ENCODE measurements at places on chromosomes 2 and 18. TPM values are rescaled to one million over a fixed set of nuclear protein-coding genes. Genes with fewer than 3 reads are reported as not detected.

Gene HOXD12
- total RNA-seq = not detected

GRCh38 chr18:10121786-10122515 lies 208.1 kb downstream of the VAPA start:
- no peak for DNase-seq

Gene SRD5A2
- not detected for total RNA-seq

- no peak for DNase-seq
Measured at GRCh38 chr2:107437807-107438206, 388.9 kb upstream of the RGPD4 start.

Gene OSBPL1A
- 72.4 TPM for total RNA-seq

Gene SPATA3
- total RNA-seq = not detected

- DNase-seq = no peak
Measured at GRCh38 chr2:224136396-224136795, 97.3 kb upstream of the SERPINE2 start.

GRCh38 chr2:143926736-143927135 lies 593.2 kb downstream of the ZEB2 start:
- no peak for DNase-seq

GRCh38 chr2:158619496-158619895 lies 162.7 kb downstream of the PKP4 start:
- DNase-seq = no peak

Gene RRM2
- total RNA-seq = not detected

Gene EIPR1
- 0.59 TPM for total RNA-seq

GRCh38 chr2:4762951-4763376 lies 929.2 kb upstream of the SOX11 start:
- no peak for DNase-seq

Gene EFEMP1
- 296 TPM for total RNA-seq

DNA sequence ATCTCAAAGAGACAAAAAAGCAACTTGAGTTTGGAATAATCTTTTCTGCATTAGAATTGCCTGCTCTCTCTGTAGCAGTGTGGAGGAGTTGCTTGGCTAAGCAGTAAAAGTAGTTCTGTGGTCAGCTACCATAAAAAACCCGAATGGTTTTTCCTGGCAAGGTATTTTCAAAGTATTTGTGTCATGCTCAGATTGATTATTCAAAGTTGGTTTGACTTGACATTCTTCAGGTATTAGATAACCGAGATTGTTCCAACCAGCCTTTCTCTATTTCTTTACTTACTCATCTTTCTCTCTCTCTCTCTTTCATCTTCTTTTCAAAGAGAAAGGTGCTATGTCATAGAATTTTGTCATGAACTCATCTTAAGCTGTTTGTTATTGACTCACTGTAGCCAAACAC lies 404.9 kb downstream of the CPS1 start:
- DNase-seq = no peak

GRCh38 chr18:62964432-62964831 lies 249.1 kb downstream of the PHLPP1 start:
- no peak for DNase-seq

DNA sequence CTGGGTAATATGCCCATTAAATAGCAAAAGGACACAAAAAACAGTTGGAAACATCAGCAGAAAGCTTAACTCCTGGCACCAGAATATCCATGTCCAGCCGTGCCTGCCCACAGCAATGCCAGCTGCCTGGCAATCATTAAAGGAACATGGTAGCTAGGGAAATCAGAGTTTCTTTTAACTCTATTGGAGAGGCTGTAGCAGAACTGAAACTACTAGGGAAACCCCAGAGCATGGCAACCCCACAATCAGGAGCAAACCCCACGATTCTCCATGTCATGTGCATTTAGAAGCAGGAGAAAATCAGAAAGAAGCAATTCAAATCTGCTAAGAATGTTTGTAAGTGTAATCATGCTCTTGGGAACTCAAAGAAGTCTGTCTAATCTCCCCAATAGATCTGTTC lies 409.0 kb upstream of the SMIM21 start:
- DNase-seq = no peak

DNA sequence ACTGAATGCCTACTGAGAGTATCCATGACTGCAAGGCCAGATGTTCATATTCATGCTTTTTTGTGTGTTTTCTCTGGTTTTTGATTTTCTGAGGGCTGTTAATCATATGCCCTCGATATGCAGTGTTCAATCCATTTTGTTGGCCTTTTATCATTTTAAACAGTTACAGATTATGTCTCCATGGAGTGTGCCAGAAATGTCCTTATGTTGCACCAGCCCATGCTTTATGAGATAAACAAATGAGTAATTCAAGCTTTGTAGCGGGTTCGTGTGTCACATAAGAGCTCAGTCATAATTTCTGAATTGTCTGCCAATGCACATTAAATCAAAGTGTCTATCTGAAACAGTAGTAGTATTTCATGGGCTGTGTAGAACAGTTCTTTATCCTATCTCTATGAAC lies 583.0 kb downstream of the THSD7B start:
- no peak for DNase-seq

Gene CD207
- total RNA-seq = 2.9 TPM

- no peak for DNase-seq
Measured at GRCh38 chr2:142827170-142827569, 50.3 kb upstream of the KYNU start.

DNA sequence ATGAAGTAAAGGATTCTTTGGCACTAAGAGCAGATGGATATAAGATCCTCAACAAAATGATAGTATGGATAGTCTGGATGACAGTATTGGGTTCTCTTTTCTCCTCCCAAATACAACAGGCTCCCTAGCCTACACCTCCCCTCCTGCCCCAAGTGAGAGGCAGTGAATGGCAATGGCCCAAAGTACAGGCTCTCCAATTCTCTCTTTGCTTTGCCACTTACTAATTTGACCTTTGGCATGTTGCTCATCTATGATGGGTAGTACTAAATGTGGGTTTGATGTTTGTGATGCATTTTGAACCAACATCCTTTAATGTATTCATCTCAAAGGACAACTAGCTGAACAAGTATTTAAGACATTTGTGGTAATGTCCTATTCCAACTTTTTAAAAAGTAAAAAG lies 65.9 kb downstream of the EIF5B start:
- no peak for DNase-seq

- DNase-seq = no peak
Measured at GRCh38 chr2:26540306-26540705, 62.4 kb upstream of the OTOF start.

- DNase-seq = no peak
Measured at GRCh38 chr2:54295911-54296310, 39.9 kb upstream of the TSPYL6 start.

Gene MRPS9
- total RNA-seq = 22.6 TPM

DNA sequence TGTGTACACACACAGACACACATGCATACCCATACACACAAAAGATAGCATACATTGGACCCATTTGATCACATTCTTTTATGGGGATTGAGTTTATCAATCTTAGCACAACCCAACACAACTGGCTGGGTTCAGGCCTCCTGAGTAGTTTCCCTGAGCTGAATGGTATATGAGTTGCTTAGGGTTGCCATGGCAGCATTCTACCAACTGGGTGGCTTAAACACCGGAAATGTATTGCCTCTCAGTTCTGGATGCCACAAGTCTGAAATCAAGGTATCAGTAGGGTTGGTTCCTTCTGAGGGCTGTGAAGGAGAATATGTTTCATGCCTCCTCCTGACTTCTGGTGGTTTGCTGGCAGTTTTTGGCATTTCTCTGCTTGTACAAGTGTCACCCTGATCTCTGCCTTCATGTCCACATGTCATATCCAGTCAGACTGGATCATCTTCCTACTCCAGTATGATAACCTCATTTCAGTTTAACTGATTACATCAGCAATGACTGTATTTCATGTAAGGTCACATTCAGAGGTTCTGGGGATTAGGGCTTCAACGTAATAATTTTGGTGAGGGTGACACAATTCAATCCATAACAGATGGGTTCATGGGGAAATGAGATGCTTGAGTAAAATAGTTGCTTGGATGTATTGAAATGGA lies 212.7 kb downstream of the KCNE4 start:
- no peak for DNase-seq

DNA sequence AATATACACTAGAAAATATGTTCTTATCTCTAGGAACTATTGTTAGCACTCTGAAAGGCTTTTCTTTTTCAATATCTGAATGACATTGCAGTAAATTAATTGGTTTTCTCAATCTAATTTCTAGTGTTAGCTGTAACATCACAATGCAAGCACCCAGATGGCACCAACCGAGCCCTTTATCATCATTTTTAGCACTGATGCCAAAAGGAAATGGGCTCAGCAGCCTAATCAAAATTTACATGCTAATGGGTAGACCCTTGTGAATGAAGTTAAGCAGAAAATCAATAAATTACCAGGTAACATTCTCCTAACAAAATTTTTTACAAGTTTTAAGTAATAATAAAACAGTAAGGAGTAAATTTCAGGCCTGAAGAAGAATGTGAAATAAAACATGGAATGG lies 53.5 kb upstream of the PGAP1 start:
- no peak for DNase-seq

GRCh38 chr2:181231886-181232621 lies 225.1 kb upstream of the ITGA4 start:
- DNase-seq = no peak

DNA sequence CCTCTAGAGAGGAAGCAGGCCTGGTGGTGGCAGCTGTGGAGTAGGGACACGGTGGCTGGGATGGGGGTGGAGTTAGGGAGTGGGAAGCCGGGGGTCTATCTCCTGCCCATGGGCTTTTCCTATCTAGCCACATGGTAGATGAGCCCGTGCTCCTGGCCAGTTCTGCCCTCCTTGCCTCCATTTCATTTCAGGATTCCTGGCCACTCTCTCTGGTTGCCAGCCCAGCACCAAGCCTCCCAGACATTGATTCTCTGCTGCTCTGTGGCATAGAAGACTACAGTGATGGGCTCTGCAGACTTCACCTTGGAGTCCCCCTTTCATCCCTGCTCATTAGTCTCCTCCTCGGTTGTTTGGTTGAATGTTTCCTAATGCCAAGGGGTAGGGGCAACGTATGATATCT lies 19.4 kb downstream of the SIX3 start:
- no peak for DNase-seq

GRCh38 chr2:45993476-45993991 lies 303.7 kb upstream of the EPAS1 start:
- peak; percentile 73 for DNase-seq

Gene OTOF
- total RNA-seq = not detected

DNA sequence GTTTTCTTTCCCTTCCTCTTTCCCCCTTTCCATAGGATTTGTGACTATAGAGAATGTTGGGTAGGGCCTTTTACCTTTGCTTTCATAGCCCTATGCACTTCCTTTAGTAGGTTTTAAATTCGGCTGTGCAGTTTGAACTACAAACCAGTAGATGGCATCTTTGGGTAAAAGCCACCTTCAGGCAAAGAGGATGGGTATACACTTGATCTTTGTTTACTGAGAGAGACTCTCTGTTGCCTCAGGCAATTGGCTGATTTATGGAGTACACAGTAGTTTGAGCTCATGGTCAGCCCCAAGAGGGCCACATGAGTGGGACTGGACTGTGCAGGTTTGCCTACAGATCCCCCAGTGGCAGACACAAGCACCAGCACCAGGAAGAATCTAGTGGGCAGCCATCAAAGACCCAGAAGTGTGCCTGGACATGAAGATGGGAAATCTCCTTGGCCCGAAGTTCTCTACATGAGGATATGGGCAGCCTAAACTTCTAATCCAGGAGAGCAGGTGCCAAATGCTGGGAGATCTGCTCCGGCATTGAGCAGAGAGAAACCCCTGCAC lies 1304.3 kb upstream of the DDX18 start:
- DNase-seq = no peak

- no peak for DNase-seq
Measured at GRCh38 chr2:133674066-133674432, 105.8 kb upstream of the NCKAP5 start.

DNA sequence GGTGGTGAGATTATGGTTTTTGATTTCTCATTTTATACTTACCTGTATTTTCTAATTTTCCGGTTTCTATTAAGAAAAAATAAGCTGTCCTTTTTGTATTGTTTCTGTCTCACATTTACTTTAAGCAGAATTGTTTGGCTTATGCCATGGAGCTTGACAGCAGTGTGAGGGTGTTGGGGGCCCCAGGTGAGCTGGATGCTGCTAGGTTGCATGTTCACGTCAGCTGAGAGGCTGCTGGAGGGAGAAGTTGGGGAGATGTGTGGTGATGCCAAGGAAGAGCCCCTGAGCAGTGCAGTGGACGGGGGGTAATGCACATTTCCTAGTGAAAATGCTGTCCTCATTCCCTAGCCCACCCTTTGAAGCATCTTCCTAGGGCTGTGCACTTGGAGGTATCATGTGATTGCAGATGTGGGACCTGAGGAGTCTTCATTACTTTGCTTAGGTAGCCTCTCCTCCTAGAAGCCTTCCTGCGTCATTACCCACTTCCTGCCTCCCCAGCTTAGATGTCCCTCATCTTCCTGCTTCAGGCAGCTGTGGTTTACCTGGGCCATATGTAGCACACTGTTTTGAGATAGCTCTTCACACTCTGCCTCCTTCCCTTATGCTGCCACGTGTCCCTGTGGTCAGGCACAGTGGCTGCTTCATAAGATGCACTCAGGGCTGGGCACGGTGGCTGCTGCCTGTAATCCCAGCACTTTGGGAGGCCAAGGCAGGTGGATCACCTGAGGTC lies 16.2 kb downstream of the ATG16L1 start:
- no peak for DNase-seq

Gene CXCR2
- 0.07 TPM for total RNA-seq

- DNase-seq = no peak
Measured at GRCh38 chr18:13488281-13488929, 238.0 kb downstream of the FAM210A start.

GRCh38 chr18:24986666-24987302 lies 365.2 kb downstream of the ZNF521 start:
- DNase-seq = no peak

DNA sequence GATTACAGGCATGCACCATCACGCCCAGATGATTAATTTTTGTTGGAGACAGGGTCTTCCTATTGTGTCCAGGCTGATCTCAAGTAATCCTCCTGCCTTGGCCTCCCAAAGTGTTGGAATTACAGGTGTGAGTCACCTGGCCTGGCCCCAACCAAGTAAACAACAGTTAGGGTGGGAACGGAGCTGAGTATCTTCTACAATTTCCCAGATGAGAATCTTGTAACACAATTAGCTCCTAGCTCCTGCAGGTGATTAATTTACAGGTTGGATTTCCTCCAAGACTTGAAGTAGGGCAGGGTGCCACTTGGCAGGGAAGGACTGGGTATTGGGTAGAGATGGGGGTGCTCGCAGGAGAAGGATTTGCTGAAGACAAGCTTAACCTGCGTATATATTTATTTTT lies 17.8 kb downstream of the NLRC4 start:
- DNase-seq = no peak

- DNase-seq = no peak
Measured at GRCh38 chr18:65954372-65954771, 203.6 kb downstream of the CDH7 start.

Measured in uterus (tissue), 4 donors.